Hypothalamus (tissue), 51 donors: ENCODE measurements at places on chromosomes 12 and 14.

DNA sequence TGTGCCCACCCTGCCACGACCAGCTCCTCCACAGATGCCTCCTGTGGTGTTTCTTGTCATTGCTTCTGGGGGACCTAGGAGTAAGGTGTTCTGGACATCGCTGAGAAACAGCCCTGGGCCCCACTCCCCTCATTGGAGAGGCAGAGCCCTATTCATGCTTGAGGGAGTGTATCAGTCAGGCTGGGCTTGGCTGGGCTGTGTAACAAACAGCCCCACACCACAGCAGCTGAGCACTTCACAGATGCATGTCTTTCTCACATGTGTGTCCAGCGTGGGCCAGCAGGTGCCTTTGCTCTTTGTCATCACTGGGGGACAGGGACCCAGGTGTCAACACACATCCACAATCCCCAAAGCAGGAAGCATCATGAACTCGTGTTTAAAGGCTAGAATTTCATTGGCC lies 65.1 kb upstream of the FBRSL1 start:
- no peak for DNase-seq

GRCh38 chr14:62428429-62429203 lies 616.6 kb downstream of the KCNH5 start:
- no peak for DNase-seq

DNA sequence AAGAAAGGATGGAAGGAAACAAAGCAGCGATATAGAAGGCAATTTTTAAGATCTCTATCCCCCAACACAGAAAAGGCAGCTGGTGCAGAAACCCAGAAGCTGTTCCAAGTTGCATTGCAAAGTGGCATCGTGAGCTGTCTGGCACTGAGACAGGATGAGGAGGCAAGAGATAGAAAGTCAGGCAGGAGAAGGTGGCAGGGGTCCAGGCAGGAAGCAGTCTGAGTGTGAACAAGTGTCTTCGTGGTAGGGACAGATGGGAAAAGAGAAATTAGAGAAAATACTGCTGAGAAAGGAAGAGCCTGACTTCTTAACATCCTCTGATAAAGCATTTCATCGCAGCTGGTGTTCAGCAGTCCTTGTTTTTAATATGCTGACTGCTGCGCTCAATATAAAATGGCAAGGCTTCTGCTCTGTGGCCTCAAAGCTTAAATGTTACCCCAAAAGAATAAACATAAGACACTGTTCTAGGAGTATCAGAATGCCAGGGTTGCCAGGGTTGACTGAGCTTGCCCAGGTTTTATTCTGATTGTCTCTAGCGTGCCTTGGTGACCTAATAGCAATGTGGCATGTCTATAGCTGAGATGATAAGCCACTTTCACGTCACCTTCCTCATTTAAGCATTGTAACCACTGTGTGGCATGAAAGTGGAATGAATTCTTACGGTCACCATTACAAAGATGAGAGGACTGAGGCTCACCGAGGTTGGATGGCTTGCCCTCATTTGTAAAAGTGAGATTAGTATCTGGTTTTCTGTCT lies 397.6 kb downstream of the NUAK1 start:
- DNase-seq = peak; percentile 30

DNA sequence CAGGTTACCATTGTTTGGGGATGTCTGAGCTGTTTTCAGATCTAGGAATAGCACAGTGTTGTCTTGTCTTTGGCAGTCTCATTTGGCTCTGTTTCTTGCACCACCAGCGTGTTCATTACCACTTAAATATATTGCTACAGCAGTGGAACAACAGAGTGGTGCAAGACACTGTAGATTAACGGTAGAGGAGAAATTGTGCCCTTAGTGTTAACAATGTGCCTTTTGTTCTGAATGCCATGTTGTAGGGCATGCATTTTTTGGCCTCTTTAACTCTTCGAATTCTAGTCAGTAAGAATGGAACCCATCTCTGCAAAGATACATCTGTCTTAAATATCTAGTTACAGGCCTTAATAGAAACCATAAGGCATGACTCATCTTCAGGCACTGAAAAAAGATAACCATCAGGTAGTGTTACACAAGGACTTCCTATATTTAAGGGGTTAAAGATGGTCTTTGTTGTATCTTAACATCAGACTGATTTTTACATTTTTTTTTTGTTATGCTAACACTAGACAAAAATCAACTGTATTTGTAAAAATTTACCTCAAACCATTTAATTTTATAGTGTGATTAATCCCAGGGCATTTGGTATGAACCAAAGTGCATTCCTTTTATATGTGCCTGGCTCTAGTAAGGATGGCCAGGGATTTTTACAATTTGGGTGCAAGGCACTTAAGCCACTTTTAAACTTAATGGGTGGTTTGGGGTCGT lies 12.9 kb downstream of the DYRK2 start:
- DNase-seq = no peak

- no peak for DNase-seq
Observed at GRCh38 chr14:60647081-60647836, 2.0 kb downstream of the SIX1 start.

DNA sequence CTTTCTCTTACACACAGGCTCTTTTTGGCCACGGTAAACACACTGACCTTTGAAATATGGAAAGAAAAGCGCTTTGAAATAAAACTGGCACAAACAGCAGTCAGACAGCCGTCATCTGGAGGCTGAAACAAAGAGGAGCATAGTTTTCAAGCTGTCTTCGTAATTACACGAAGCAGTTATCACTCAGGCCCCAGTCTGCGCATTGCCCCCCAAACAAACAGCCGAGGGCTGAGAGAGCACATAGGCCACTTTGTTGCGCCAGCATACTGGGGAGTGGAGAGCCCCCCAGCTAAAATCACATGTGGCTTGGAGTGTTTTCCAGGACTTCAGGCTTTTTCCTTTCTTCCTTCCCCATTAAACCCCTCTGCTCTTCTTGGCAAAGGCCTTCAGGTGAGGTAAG lies 142.9 kb upstream of the BTG1 start:
- DNase-seq = no peak

GRCh38 chr12:6330192-6330591 lies 11.7 kb downstream of the TNFRSF1A start:
- no peak for DNase-seq

- no peak for DNase-seq
Observed at GRCh38 chr14:71166180-71166837, 259.1 kb downstream of the PCNX1 start.

DNA sequence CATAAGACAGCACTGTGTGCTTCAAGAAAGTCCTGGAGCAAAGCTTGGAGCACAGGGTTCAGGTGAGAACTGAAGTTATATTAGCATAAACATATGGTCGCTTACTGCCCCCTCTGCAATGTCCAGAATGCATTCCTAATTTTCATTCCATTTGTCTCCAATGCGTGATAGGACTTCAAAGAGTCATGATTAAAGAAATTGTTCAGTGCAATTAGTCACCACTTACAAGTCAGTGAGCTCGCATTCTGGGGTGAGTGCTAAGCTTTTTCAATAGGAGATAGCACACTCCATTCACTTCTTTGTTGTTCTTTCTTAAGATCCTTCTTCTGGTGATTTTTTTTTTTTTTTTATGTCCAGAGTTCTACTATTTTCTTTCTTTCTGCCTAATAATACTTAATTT lies 398.4 kb downstream of the SYT1 start:
- DNase-seq = no peak

DNA sequence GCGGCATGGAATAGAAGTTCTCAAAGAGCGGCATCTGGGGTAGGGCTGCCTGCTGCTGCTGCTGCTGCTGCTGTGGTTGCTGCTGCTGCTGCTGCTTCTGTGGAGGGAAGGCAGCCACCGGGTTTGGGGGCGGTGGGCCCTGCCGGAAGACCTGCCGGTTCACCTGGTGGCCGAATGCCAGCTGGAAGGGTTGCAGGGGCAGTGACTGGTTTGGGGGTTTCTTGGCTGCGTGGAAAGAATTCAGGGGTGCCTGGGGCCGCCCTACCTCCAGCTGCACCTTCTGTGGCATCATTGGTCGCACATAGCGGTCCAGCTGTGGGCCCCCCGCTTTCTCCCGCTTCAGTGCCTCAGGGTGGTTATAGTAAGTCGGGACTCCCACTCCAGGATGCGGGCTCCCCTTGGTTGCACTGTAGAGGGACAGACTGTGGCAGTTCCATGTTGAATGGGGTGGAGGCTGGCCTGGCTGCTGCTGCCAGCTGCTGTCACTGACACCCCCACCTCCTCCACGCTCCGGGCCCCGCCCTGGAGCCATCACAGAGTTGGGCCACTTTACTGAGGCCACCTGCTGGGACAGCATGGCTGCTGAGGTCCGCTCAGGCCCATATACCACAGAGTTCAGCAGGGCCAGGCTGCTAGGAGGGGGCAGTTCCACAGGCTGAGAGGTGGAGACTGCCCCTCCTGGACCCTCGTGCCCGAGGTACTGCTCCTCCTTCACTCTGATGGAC lies 25.2 kb upstream of the PNMA1 start:
- DNase-seq = no peak

DNA sequence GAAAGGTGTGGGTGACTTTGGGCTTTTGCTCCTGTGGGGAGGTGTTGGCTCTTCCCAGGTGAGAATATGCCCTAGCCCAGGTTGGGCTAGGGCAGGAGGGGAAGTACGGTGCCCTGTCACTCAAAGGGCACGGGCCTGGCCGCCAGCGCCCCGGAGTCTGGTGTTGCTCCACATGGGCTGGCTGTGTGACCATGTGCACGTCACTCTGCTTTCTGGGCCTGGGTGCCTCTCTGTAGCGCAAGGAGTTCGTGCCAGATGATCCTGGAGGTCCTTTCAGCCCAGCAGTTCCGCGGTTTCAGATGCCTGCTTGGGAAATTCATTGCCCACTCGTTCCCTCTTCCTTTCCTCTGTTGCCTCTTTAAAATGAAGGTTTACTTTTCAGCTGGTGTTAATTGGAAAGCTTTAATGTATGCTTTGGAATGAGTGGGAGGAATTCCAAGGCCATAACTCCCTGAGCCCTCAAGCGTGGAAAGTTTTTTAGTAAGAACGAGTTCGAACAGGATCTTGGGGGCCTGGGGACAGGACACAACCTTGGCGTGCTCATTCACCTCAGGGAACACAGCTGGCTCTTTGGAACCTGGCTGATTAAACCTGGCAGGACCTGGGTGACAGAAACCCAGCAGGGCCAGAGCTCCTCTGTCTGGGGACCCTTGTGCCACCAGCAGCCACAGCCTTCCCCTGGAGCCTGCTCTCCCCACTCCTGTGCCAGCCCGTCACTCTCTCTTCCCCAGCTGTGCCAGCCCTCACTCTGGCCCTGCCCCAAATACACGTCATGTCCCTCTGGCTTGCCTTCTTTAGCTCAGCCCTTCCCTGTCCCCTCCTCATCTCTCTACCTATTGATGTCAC lies 42.8 kb downstream of the TSPAN9 start:
- DNase-seq = no peak

DNA sequence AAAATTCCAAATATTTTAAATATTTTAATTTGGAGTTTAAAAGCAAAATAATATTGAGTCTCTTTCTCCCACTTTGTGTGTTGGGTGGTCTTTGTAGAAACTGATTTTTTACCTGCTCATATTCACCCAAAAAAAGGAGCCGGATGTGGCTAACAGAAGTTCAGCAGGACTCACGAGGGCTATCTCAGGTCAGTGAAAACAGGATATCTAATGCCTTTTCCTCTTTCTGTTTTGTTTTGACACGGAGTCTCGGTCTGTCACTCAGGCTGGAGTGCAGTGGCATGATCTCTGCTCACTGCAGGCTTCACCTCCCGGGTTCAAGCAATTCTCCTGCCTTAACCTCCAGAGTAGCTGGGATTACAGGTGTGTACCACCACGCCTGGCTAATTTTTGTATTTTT lies 30.8 kb downstream of the COA8 start:
- DNase-seq = no peak

DNA sequence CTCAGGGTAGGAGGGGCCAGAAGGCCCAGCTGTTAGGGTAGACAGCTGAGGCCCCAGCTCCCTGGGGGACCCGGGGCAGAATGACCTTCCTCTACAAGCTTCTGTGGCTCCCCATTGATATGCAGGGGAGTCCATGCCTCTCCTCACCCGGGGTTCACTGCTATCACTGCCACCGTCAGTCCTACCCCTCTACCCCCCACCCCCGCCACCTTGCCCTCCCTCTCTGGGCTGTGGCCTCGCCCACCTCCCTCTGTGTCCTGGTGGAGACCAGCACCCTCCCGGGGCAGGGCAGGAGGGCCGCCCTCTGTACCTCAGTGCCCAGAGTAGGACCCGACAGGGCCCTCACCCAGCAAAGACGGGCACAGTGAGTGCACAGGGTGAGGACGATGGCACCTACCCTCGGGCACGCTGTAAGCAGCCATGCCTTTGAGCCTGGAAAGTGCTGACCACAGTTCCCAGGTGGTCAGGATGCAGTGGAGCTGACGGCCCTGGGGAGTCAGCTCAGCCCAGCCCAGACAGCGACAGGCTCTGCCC lies 88.4 kb upstream of the SFSWAP start:
- DNase-seq = no peak

- DNase-seq = no peak
Observed at GRCh38 chr12:123891516-123892179, 81.0 kb downstream of the CCDC92 start.

GRCh38 chr12:112716099-112717093 lies 75.2 kb upstream of the RPH3A start:
- DNase-seq = no peak
